ENCODE measurements at places on chromosomes 3 and 15.

DNA sequence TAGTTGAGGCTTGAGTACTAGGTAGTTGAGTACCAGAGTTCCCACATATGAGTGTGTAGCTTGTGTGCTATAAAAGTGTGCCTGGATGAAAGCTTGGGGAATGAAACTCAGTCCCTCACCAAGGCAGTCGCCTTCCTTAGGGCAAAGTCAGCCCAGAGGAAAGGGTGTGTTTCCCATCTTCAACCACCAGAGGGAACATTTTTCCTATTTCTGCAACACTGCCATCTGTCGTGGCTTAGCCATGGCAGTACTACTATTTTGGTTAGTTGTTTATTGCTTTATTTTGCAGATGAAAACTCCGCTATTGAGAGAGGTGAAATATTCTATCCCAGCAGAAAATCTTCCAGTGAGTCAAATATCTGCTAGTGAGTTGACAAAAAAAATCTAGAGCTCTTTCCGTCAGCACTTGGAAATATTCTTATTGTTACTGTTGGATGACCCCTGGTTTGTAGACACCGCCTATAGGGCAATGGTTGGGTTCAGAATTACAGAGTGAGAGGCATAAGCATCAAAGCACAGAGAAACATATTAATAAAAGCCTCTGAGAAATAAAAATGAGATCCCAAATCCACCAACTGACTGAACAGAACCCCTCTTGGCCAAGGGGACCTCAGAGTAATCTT, 239.9 kb downstream of the CPNE4 start:
- DNase-seq = no peak

DNA sequence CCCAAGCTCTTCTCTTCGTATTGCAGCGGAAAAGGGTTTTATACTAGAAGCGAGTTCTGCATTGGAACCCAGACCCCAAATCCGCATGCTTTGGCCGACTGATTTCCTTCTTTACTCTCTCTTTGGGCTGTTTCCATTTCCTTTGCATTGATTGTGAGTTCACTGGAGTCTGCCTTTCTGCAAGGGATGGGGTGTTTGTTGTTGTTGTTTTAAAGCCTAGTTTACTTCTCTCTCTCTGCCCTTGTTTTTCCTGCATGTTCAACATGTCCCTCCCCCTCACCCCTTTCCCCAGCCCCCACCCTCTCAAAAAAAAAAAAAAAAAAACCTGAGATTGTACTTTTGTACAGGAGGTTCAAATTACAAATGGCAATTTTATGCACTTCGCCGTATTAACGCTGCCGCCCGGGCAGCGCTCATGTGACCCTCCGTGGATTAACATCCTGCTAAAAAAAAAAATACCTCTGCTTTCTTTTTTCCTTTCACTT, 2.2 kb downstream of the NR2F2 start:
- DNase-seq = no peak

GRCh38 chr3:117630885-117631284, 921.3 kb downstream of the TUSC7 start:
- DNase-seq = no peak

DNA sequence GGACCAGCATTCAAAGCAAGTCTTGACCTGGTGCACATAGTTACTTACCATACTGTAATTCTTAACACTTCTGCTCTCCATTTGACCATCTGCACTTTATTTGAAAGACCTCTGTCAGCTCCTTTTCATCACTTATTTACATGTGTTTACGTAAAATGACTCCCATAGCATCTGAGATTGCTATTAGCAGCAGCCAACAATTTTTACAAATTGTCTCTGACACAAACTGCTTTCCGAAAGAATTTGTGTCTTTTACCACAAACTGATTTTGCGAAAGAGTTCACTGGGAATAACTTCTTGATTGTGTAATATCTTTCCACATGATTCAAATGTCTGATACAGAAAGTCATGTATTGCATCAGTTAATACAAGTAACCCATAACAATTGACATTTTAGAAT, 144.1 kb upstream of the PEX5L start:
- no peak for DNase-seq

DNA sequence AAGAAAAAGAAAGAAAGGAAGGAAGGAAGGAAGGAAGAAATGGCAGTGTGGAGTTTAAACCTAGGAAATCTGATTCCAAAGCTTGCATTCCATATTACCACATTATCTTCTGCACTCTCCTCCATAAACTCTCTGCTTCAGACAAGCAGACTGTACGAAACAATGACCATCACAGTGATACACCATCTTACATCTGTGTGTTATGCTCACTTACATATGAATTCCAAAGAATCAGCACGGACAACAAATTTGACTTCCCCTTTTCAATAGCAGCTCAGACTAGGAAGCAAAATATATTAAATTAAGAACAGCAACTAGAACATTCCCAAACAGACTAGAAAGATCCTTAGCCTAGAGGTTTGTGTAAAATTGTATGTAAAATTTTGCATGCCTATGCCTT, 18.0 kb upstream of the PPM1L start:
- DNase-seq = no peak

- DNase-seq = no peak
These were observed 63.1 kb downstream of the CDC25A start for GRCh38 chr3:48125013-48125705.

DNA sequence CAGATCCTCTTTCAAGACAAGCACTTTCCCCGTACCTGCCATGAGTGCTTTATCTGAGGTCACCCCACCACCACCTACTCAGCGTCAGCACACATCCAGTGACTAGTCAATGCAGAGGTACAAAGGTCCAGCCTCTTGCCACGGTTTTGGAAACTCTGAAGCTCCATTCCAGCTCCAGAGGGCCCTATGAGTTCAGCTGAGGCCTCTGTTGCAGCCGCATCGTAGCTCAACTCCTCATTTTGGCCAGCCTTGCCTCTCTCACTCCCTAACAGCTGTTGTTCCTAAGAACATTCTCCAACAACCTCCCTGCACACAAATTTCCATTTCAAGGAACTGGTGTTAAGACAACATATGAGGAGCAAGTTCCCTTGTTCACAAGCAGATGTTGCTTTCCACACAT, 405.1 kb upstream of the PROK2 start:
- DNase-seq = no peak

- DNase-seq = no peak
These were observed 57.5 kb upstream of the GCNT3 start for GRCh38 chr15:59553879-59554735.

DNA sequence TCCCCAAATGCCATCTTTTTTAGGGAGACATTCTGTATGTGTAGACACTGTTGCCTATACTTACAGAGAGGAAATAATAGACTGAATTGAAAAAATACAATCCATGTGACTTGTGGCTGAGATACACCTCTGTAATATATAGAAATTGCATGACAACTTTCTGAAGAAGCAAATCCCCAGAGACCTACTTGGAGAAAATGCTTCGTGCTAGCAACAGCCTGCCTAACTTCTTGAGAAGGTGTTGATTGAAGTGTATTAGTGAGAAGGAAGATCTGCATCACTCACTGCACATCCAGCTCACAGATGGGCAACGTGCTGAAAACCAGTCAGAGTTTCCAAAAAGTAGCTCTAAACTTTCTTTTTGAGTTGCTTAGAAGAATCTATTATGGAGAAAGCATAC, 404.1 kb downstream of the EPHB1 start:
- no peak for DNase-seq

- no peak for DNase-seq
These were observed 134.8 kb downstream of the THRB start for GRCh38 chr3:24359645-24360462.

GRCh38 chr15:76795217-76795616, 109.9 kb downstream of the SCAPER start:
- DNase-seq = no peak

DNA sequence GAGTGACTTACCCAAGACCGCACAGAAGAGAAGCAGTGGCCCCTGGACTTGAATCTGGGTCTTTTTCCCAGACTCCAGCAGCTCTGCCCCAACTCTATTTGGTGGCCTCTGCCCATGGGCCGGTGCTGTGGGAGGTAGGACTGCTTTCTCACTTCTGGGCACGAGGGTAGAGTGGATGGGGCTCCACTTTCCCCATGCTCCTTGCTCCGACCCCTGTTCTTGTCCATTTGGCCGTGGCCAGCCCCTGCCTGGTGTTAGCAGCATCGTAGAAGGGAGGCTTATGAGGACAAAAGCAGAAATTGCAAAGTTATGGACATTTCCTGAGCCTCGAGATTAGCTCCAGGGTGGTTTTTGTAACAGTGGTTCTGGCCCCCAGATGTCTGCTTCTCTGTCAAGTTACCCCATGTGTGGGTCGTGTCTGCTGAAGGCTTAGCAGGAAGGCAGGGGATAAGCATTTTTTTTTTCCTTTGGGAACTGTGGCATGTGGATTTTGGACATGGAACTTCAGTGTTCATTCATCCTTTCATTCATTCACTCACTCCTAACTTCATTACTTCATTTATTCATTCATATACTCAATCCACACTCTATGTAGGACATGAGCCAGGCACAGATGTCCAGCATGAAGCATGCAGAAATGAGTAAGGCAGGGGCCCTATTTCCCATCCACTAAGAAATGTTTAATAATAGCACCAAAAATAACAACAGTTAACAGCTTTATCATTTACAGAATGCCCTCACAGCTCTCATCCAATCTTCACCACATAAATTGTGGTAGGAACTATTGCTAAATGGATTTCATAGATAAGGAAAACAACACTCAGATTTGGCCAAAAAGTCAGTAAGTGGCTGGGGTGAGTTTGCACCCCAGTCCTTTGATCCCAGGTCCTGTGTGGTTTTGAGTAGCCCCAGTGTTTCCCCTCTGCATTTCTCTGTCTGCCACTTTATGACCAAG, 180.5 kb downstream of the OPA1 start:
- no peak for DNase-seq

DNA sequence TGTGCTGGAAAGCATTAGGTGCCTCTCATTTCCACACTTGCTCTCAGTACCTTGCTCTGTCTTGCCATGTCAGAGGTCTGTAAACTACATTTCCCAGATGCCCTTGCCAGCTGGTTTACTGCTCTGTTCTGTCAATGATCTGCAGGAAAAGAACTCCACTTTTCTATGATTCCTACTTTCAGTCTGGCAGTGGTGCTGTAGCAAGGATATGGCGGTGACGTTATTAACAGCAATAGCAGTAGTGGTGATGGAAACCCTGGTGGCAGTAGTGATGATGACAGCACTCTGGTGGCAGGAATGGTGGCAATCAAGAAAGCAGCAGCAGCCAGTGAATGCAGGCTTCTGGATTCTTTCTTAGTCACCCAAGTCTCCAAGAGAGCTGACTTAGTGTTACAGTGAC, 665.2 kb downstream of the DIPK2A start:
- no peak for DNase-seq

DNA sequence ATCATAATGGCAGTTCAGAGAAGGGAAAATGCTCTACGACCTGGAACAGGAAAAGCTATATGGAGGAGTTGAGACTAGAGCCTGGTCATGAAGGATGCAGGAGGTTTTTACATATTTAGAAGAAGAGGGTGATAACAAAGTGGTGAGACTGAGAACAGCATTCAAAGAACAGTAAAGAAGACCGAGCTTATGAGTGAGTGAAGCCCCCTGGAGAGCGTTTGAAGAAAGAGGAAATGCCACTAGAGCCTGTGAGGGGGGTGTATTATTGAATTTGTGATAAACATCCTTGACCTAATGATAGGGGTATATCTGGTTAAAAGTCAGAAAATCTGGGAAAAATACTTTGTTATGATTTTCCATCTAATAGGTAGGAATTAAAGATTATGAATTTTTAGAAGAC, 4.2 kb downstream of the PARP9 start:
- no peak for DNase-seq
